CD4-positive, alpha-beta T cell treated with Interferon alpha-2 for 1 hour (primary cell): ENCODE measurements at places on chromosomes 1 and 21.

GRCh38 chr1:23007106-23007505 lies 8.5 kb downstream of the TEX46 start:
- no peak for DNase-seq

- DNase-seq, result no peak
These were observed 77.4 kb upstream of the MROH9 start for GRCh38 chr1:170857955-170858354.

- no peak for DNase-seq
These were observed 11.4 kb downstream of the VWA5B1 start for GRCh38 chr1:20302108-20302471.

GRCh38 chr21:28590676-28591075 lies 402.0 kb downstream of the LTN1 start:
- DNase-seq, result no peak

DNA sequence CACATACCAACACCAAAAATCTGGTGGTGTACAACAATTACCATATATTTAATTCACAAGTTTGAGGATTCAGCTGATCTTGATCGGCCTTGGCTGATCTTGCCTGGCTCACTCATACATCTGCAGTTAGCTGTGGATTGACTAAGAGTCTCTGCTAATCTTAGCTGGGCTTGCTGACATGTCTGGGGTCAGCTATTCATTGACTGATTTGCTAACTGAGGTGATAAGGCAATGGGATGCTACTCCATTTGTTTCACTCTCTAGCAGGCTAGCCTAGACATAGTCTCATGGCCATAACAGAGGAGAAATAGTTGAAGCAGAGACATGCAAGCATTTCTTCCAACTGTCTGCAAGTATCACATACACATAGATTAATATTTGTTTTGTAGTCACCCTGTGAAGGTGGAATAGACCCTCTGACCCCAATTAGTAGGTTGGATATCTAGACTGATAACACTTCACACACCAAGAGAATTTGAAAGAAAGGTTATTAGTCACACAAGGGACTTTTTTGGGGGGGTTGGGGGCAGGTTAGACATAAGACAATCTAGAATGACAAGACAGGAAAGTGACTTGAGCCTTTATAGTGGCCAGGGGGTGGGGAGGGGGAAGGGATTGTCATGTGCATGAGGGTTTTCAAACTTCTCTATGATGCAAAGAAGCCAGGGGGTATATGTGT lies 142.3 kb downstream of the BARHL2 start:
- DNase-seq, result no peak

GRCh38 chr1:44354268-44354839 lies 703 bp downstream of the ERI3 start:
- no peak for DNase-seq

DNA sequence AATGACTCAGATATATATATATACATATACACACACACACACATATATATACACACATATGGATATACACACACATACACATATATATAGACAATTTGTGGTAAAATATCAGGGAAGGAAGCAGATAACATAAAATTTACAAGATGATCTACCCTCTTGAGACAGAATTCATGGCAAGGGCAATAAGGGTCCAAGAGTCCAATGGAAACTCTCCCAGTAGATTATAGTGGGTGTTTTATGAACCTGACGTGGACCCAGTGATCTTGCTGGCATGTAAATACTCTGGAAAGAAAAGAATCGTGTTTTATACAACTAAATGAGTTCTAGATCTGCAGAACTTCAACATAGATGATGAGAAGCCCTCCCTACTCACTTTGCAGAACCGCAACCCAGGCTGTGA lies 49.3 kb downstream of the DENND1B start:
- no peak for DNase-seq

DNA sequence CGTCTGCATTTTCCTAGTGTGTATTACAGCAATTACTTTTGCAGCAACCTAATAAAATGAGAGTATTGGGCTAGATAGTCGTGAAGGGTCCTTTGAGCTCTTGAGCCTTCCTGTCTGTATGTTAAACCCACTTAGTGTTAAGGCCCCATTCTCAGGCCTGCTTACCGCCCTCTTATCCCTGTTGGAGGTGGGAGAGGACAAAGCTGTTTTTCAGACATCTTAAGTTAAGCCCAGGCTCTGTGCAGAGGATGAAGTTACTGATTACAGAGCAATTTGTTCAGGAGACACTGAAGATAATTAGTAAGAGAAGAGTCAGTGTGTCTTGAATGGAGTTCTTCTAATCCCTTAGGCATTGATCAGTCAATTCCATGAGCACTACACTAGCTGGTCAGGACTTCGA lies 114.6 kb downstream of the UCK2 start:
- DNase-seq, result no peak

DNA sequence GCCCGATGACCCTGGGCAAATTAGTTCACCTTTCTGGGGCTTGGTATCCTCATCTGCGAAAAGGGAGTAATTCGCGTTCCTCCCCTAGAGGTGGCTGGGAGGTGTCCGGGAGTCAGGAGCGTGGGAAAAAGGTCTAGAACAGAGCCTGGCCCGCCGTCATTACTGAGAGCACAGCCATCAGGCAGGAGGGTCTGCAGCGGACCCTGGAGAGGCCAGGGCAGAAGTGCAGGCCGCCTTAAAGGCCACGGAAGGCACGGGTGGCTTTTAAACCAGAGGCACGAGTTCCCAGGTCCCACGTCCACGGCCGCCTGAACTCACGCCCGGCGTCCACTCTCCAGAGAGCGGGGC lies 850 bp downstream of the PANK4 start:
- no peak for DNase-seq

- no peak for DNase-seq
These were observed 2.0 kb upstream of the PGD start for GRCh38 chr1:10396870-10397269.

GRCh38 chr21:29385934-29386520 lies 87.3 kb downstream of the BACH1 start:
- no peak for DNase-seq

GRCh38 chr1:181777812-181778211 lies 283.7 kb downstream of the ZNF648 start:
- no peak for DNase-seq

- DNase-seq, result no peak
These were observed 2.3 kb downstream of the FUBP1 start for GRCh38 chr1:77976433-77977076.

GRCh38 chr21:28332796-28333195 lies 659.9 kb downstream of the LTN1 start:
- no peak for DNase-seq

GRCh38 chr1:30353637-30354036 lies 369.7 kb downstream of the MATN1 start:
- no peak for DNase-seq

GRCh38 chr1:189726806-189727205 lies 750.9 kb downstream of the BRINP3 start:
- no peak for DNase-seq

- DNase-seq, result no peak
These were observed 55.2 kb downstream of the SASS6 start for GRCh38 chr1:100077531-100077930.

DNA sequence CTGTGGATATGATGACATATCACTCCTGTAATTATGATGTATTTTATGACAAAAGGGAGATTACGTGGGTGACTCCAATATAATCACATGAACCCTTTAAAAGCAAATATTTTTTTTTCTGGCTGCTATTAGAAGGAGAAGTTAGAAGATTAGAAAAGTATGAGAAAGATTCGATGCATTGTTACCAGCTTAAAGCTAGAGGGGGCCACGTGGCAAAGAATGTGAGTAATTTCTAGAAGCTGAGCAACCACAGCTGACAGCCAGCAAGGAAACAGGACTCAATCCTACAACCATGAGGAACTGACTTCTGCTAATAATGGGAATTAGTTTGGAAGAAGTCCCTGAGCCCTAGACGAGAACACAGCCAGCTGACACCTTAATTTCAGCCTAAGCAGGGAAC lies 56.3 kb upstream of the C1orf87 start:
- DNase-seq, result no peak
